Stimulated activated CD4-positive, alpha-beta T cell treated with anti-CD3 and anti-CD28 coated beads, Interleukin-12 subunit alpha, Interleukin-12 subunit beta, amount 100 ng/mL, for 24 hours (primary cell): ENCODE measurements at places on chromosomes 5 and 9.

DNA sequence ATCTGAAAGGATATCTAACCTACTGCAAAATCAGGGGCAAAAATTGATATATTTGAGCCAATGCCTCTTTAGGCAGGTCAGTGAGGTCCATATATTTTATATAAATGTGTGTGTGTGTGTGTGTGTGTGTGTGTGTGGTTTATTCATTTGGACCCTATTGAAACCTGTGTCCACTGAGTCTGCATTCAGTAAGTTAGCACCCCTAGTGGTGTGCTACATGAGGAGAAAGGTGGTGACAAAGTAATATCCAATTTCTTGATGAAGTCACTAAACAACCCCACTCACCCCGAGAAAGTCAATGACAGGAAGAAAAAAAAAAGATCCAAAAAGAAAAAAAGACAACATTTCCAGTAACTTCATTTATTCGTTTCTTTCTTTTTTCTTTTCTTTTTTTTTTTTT lies 4.1 kb downstream of the FBXW11 start:
- DNase-seq, result no peak

DNA sequence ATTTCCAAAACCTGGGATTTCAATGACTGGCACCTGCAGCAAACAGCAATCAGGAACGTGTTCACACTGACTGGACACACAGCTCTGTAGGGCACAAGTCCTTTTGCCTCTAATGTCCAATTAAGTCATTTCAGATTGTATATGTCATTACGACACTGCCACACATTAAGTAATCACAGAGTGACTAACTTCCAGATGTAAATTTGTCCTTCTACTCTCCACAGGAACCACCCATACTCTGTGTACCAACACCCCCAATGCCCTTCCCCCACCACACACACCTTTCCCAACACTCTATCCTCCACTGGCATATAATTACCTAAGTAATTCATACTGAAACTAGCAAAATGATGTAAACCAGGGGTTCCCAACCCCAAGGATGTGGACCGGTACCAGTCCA lies 30.5 kb downstream of the LARS1 start:
- DNase-seq, result no peak

DNA sequence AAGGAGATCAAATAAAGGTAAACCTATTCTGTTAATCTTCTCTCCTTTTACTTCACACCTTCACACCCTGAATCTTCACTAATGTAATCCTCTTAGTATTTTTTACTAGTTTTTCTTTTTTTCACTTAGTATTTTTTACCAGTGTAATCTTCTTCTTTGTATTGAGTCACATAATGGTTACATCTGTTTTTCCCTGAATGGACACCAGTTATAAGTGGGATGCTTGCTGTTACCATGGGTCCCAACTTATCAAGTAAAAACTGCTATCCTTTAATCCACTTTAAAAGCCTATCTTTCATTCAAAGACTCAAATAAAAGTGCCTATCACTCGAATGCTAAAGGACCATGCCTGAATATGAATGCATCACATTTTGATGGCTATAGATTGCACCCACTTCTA lies 15.1 kb downstream of the ZFAND5 start:
- no peak for DNase-seq

GRCh38 chr9:115766370-115766955 lies 387.1 kb upstream of the PAPPA start:
- DNase-seq, result no peak

DNA sequence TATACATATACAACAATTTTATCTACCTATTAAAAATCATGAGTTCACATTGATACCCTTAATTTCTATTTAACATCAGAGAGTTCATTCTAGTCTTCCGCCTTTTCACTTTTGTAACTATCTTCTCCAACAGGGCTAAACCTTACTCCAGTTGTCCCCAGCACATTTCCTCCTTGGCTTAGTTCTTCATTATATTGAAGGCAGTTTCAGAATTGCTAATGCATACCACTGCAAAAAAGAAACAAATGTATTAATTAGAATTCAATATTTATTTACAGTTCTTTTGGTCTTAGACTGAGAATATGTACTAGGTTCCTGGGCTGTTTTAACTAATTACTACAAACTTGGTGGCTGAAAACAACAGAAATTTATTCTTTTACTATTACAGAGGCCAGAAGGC lies 132.5 kb downstream of the WDR70 start:
- no peak for DNase-seq

- DNase-seq, result no peak
Observed at GRCh38 chr5:75608870-75609269, 2.4 kb upstream of the ANKDD1B start.

DNA sequence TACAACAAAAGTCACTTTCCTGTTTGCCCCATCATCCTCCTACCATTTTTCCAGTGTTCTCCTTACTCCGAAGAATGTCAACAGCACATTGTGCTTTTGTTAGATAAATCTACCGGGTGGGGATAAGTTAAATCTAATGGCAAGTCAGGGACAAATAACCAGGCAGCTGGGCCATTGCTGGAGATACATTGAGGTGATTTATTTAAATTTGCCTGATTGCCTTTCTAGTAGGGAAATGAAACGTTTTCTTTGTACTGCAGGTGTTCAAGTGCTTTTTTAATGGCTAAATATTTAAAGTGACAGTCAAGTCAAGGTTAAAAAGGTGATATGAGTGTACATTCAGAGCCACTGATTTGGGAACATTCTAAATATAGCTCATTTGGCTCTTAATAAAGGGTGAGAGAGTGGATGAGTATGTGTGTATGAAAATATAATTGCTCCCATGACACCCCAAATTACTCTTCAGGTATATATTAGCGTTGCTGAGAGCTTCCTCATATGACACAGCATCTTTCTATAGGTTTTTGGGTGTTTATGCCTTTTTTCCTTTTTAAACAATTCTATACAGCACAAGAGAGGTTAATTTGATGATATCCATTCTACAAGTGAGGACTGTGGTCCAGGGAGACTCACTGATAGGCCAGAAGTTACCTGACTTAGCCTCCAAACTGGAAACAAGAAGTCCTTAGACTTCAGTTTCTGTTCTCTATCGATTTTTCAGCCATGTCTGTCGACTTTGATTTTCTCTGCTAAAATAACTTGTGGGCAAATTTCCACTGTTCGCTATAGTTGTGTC lies 51.9 kb downstream of the DMRT2 start:
- no peak for DNase-seq

- DNase-seq, result no peak
Observed at GRCh38 chr9:27533311-27533710, 3.7 kb upstream of the MOB3B start.

DNA sequence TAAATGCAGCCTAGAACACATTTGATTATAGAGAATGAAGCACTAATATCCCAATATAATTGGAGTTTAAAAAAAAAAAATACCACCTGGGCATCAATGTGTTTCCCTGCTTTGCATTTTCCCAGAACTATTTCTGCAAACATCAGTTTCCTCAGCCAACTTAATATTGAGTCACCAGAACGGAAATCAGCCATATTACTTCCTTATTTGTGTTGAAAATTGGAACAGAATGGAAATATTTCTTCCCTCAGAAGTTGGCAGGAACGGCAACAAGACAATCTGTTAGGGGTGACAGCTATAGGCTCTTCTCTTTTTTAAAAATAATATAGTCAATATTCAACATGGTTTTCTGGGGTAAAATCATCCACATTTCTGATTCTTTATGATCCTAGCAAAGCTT lies 4.0 kb downstream of the MFAP3 start:
- no peak for DNase-seq

GRCh38 chr5:119063579-119064379 lies 7.1 kb upstream of the DMXL1 start:
- DNase-seq, result no peak

DNA sequence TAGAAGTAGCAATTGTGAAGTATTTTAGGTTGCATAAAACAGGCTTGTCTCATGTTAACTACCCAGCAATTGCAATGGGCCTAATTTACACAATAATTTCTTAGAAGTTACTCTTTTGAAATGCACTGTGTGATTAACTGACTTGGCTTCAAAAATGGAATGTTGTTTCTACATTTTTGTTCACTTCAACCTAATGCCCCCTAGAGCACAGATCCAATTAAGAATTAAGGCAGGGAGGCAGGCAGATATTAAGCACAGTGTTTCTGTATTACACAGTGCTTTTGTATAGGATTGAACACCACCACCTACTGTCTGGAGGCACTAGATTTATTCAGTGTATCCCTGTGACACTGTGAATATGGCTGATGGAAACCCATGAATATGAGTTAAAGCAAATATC lies 302.1 kb downstream of the FBXL17 start:
- DNase-seq, result no peak

GRCh38 chr5:156407251-156407650 lies 80.3 kb downstream of the SGCD start:
- DNase-seq, result no peak

GRCh38 chr9:137459152-137459600 lies at the start of gene NSMF:
Gene NSMF (minus strand): TSS chr9:137459334. CDS start chr9:137459102, 232 bp downstream.
- DNase-seq, result peak; percentile 91

- DNase-seq, result no peak
Observed at GRCh38 chr9:113380869-113381378, 4.1 kb upstream of the HDHD3 start.

- no peak for DNase-seq
Observed at GRCh38 chr5:9058161-9058560, 487.7 kb downstream of the SEMA5A start.

DNA sequence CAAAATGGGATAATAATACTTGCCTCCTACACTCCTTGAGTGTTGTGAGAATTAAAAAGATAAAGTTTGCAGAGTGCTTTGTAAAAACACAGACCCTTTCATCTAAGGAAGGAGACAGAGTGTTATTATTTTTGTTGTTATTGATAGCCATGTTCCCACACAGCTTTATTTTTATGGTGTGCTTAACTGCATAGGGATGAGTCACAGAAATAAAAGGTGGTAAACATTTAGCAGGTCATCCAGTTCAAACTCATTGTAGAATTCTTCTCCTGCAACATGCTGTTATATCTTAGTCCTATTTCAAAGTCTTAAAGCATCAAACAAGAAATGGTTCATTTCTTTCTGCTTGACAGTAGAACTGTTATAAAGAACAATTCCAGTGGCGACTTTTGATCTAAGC lies 367.5 kb upstream of the ACTBL2 start:
- DNase-seq, result no peak

DNA sequence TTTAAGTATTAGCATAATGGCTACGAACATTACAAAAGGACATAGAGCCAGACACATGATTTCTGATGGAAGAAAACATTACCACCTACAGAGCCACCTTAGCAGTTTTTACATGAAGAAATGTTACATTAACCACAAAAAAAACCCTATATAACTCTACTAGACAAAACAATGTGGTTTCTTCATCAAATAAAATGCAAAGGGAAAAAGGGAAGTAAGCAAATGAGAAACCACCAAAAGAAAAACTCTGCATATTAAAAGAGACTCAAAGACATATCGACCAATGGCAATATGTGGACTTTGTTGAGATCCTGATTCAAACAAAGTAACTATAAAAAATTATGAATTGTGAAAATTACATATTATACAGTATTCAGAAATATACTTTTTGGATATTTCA lies 132.7 kb downstream of the TSSK1B start:
- DNase-seq, result no peak

GRCh38 chr5:31913808-31914207 lies 260.3 kb downstream of the GOLPH3 start:
- DNase-seq, result no peak

DNA sequence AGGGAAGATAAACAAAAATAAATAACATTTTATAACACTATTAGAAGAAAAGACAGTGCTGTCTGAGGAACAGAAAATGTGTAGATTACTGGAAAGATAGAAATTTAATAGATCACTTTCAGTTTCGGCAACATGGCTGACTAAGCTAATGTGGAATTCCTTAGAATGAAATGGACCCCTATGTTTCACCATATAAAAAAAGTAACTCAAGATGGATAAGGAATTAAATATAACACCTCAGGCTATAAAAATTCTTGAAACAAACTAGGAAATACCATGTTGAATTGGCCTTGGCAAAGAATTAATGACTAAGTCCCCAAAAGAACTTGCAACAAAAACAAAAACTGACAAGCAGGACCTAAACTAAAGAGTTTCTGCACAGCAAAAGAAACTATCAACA lies 558.3 kb downstream of the CHSY3 start:
- DNase-seq, result no peak

GRCh38 chr9:73553295-73553694 lies 401.6 kb downstream of the ANXA1 start:
- no peak for DNase-seq

DNA sequence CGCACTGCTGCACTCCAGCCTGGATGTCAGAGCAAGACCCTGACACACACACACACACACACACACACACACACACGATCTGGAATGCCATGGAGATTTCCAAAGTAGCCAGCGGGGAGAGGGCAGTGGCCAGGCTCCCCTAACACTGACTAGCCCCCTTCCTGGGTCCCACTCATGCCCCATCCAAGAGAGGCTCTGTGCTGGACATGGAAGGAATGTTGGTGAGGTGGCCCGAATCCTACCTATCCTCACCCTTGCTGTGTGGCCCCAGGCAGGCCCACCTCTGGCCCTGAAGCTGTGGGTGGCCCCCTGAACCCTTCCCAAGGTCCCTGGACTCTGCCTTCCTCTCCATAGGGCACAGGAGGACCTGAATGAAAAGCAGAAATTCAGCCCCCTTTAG lies 7.3 kb downstream of the BRD3 start:
- DNase-seq, result no peak

GRCh38 chr5:155222393-155222792 lies 208.8 kb downstream of the KIF4B start:
- DNase-seq, result no peak

- DNase-seq, result no peak
Observed at GRCh38 chr5:143886651-143887638, 75.0 kb downstream of the HMHB1 start.
